Endothelial cell of coronary artery (primary cell): ENCODE measurements at places on chromosomes 1 and 21. TPM values are rescaled to one million over a fixed set of nuclear protein-coding genes. Genes with fewer than 3 reads are reported as not detected.

The PRAMEF20 gene
- total RNA-seq: not detected in 2 replicates

The RORC gene
- total RNA-seq: not detected in 2 replicates

The TMEM82 gene
- not detected in 2 replicates for total RNA-seq

The LENEP gene
- total RNA-seq: 0.18 TPM in 1 of 2 replicates, not detected in the other

The ERICH3 gene
- total RNA-seq: under 0.01 TPM in 1 of 2 replicates, not detected in the other

The LEPR gene
- 5.7 and 15.9 TPM in 2 replicates for total RNA-seq

The LAMC1 gene
- total RNA-seq: 414 and 644 TPM in 2 replicates
